ENCODE measurements at places on chromosomes 11 and 22.

DNA sequence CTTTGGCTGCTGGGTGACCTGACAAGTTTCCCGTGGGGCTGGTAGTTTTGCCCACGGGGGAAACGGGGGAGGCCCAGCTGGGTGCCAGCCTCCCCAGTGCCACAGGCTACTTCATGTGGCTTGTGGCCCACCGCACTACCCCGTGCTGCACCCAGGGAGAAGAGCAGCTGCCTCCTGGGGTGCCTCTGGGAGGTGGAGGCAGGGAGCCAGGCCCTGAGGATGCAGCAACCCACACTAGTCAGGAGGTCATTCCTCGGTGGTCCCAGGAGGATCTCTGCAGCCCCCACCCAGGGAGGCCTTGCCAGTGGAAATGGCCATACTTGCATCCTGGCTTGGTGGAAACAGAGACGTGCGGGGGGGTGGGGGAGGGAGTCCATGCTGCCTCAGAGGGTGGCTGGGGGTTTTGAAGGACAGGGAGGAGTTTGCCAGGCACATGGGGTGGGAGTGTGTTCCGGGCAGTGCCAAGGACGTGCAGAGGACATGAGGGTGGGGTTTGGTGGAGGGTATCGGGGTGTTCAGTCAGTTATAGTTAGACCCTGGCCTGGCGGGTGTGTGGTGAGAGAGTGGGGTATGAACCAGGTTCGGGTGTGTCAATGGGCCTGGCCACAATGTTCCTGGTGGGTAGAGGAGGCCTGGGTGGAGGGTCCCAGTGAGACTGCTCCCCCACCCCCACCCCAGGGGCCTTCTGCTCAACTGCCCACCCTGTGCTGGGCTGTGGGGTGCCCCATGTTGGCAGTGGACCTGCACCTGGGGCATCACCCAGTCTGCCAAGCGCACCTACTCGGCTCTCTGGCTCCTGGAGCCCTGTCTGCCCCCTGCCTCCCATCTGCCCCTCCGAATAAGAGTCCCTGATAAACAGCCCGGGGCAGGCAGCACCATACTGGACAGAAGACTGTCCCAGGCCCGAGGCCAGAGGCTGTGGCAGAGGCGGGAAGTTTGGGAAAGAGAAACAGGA, 3.8 kb downstream of the PIM3 start:
- peak; percentile 54 for DNase-seq

- DNase-seq: no peak
Observed at GRCh38 chr11:67371911-67372320, 1.5 kb downstream of the CLCF1 start.

DNA sequence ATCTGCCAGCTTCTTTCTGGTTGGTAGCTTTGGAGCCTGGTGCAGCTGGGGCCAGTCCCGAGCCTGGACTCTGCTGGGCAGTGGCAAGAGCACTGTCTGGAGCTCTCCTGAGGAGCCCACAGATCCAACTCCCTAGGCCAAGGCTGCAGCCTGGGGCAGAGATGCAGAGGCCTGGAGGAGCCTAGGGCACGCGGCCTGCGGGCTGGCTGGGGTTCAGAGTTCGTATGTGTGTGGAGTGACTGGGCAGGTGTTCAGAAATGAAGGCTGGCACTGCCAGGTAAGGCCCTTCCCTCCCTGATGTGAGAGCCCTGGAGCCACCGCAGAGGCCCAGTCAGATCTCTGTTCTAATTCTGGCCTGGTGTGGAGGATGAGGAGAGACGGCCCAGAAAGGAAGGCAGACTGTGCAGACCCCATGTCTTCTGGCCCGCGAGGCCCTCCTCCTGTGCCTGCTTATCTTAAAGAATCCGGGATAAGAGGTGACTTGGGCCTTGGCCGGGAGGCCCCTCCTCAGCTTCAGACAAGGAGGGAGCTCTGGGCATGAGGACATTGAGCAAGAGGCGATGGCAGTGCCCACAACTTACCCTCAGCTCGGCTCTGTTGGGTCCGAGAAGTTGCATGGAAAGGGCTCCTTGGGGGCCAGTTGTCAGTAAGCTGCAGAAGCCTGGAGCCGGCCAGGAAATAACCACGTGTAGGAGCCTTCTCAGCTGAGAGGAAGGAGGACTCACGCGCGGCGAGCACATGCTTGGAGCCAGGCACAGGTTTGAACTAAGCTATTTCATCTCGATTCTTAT, 62.2 kb upstream of the B3GAT1 start:
- DNase-seq: no peak

DNA sequence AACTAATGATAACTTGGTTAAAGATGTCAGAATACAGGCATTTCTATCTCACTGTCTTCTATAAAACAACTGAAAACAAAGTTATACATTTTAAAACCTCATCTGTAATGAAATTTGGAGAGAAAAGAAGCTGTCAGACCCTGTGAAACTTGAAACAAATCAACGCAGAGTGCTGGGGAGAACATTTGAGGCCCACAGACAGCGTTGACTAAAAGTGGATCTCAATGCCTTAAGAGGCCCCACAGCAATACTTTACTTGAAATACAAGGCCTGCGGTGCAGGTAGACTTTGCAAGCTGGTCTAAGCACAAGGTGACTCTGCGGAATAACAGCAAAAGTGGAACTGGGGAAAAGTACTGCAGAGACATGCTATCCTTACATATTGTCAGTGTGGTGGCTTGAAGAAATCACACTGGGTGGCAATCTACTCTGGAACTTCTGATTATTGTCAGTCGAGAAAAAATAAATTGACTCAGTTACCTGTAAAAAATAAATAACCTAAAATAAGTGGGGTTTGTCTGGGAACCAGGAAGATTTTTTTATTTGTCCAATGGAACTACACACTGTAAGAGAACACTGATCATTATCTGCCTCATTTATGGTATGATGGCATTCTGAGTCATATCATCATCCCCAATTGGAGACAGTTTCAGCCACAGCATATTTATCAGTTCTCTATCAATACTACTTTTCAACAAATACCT, 138.9 kb downstream of the LUZP2 start:
- DNase-seq: no peak

DNA sequence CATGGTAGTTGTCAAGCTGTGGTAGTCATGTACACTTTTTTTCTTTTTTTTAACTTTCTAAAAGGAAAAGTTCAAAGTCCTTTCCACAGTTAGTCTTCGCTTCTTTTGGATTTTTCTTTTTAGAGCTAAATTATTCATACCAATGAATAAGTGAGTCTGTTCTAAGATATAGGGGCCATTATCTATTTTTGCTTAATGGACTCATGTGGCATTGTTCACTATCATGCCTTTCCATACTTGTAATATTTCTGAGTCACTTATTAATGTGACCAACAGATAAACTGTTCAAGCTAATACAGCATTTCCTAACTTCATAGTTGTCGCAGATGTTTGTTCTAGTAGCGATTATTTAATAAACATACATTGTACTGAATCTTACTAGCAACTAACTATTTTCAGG, 8.0 kb upstream of the B3GNT6 start:
- DNase-seq: no peak

- DNase-seq: no peak
Observed at GRCh38 chr11:125072218-125072960, 9.3 kb downstream of the SLC37A2 start.

GRCh38 chr11:91136631-91137030, 913.8 kb upstream of the CHORDC1 start:
- DNase-seq: no peak

- DNase-seq: peak; percentile 72
Observed at GRCh38 chr11:74004759-74005615, 3.9 kb downstream of the UCP3 start.

DNA sequence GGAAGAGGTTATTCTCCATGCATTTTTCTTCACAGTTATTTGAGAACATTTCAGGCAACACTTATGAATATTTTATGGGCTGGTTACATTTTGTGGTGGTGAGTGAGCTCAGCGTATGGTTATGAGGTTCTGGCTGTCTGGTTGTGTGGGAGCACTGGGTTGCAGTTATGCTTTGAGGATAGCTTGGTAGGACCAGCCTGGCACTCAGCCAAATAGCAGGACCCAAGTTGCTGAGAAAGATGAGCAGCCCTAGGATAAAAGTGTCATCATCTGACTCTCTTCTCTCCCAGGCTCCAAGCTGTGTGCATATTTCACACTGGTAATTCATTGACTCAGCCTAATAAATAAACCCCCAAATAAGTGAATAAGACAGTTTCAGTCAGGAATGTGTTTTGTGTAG, 8.1 kb upstream of the SRSF8 start:
- DNase-seq: no peak

DNA sequence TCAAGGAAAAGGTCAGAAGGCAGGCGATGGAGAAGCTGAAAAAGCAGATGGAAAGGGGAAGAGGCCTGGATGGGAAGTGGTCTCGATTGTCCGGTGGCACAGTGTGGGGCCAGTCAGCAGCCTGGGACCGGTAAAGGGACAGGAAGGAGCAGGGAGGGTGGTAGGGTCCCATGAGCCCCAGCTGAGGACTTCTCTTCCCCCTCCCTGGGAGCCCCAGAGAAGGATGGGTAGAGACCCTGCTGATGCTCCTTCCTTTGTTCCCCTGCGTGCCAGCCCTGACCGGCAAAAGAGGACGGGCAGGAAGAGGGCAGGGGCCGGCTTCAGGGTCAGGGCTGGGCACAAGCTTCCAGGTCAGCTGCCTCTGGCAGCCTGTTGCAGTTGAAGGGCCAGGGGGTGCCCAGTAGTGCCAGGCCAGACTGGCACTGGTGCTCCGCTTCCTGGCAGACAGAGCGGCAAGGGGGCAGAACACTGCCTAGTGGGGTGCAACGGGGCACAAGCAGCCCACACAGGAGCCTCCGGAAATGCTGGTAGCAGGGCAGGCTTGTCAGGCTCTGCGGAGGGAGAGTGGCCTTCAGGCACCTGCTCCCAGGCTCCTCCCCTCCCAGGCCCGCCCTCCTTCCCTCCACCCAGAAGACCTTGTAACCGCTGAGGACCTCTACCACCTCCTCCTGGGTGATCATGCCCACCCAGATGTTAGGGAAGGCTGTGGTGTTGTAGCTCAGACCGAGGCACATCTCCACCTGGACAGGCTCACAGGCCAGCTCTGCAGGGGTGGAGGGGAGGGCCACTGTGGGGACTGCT, 739 bp upstream of the C1QTNF5 start:
- DNase-seq: no peak

- no peak for DNase-seq
Observed at GRCh38 chr11:18671246-18671645, 27.3 kb upstream of the TMEM86A start.

- DNase-seq: no peak
Observed at GRCh38 chr22:19383292-19383691, 48.2 kb downstream of the HIRA start.

DNA sequence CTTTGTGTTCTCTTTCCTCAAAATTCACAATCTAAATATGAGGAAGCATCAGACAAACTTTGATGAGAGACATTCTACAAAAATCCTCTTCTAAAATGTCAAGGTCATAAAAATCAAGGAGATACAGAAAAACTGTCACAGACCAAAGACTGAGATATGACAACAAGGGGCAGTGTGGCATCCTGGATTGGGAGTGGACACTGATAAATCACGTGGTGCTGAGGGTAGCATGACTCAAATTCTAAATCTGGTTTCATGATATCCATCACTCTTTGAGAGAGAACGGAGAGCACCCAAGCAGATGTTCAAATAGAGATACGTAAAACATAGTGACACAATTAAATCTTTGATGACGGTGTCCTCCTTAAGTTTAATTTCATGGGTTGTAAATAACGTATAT, 13.0 kb upstream of the CARD18 start:
- no peak for DNase-seq

DNA sequence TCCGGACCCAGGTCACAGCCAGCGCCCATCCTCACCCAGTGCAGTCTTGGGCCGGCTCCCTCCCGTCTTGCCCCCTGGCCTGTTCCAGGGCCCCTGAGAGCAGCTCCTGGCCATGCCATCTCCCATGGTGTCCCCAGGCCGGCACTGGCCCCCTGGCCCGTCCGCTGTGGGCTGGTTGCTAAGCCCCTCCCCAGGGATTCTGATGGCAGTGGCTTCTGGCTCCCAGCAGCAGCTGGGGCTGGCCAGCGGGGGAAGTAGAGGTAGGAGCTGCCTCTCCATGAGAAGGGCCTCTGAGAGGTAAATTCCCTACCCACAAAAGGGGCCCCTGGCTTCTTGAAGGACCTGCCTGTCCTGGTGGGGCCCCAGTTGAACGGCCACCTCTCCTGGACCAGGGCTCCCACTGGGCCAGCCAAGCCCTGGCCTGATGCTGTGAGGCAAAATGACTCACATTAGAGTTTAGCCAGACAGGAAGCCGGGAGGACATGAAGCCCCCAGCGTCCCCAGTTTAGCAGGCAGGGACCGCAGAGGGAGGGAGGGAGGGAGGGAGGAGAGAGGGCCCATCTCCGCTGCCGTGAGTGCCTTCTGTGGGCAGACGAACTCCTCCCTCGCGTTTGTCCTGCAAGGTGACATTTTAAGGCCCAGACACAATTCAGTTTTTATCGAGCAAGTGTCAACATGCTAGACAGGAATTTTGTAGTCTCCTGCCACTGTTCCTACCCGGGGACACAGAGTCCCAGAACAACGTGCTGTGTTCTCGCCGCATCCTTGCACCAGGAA, 32.9 kb upstream of the GAL start:
- DNase-seq: no peak

DNA sequence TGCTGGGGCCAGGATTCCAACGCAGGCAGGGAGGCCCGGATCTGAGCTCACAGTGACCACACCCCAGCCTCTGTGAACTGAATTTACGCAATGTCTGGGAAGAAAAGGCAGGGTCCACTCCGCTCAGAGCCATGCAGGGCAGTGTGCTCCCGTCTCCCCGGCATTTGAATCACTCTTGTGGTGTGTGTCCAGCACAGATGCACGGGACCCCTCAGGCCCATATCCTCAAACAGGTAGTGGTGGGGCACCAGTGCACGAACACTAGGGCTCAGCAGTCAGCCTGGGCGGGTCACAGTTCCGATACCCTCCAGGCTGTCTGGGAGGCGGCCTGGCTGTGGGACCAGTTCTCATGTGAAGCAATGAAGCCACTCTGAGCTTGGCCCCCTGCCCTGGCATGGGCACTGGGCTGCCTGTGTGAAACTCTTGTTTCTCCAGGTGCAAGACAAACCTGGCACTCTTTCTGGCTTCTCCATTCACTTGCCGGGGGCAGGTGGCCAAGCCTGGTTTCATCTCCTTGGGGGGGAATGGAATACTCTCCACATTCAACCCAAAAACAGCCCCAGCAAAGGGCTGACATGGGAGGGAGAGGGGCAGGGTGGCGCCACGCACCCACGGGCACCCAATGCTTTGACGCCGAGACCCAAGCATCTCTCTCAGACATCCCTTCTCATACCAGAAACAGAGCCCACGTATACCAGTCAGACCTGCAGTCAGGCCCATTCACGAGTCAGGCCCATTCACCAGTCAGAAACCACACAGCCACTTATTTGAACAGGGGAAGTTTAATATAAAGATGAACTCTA, 14.3 kb downstream of the DHCR7 start:
- DNase-seq: no peak

- DNase-seq: no peak
Observed at GRCh38 chr11:75174781-75175370, 24.0 kb downstream of the SLCO2B1 start.

DNA sequence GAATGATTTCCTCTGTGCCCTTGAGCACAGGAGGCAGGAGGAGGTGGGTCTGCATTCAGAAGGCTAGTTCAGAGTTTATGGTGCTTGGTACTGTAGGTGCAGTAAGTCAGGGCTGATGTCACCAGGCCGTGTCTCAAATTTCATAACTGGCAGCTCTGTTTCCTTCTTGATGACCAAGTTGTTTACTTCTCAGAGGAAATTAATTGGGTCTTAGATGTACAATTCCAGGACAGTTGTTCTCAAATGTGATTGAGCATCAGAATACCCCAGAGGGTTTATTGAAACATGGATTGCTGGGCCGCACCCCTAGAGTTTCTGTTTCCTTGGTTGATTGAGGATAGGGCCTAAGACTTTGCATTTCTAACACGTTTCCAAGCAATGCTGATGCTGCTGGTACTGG, 6.2 kb downstream of the AMOTL1 start:
- no peak for DNase-seq
